Nucleus accumbens (tissue), 56 donors: ENCODE measurements at places on chromosomes 3 and 15.

- no peak for DNase-seq
Observed at GRCh38 chr15:39587731-39588530, 7.1 kb downstream of the THBS1 start.

- no peak for DNase-seq
Observed at GRCh38 chr3:34053626-34054025, 255.2 kb downstream of the PDCD6IP start.

- no peak for DNase-seq
Observed at GRCh38 chr15:67865331-67865730, 25.5 kb upstream of the RNU6-1 start.

DNA sequence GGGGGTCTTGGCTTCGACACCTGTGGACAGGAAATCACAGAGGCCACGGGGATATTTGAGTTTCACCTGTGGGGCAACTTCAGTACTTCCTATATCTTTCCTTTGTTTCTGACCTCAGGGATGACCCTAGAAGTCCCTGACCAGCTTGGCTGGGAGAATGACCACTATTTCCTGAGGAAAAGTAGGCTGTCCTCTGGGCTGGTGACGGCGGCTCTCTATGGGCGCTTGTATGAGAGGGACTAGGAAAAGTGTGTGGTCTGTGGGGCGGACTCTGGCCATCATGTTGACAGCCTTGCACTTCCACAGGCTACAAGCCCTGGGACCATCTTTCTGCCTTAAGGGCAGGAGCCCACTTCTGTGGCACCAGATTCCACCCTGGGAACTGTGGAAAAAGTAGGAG lies 43.7 kb downstream of the BTD start:
- DNase-seq, result no peak

DNA sequence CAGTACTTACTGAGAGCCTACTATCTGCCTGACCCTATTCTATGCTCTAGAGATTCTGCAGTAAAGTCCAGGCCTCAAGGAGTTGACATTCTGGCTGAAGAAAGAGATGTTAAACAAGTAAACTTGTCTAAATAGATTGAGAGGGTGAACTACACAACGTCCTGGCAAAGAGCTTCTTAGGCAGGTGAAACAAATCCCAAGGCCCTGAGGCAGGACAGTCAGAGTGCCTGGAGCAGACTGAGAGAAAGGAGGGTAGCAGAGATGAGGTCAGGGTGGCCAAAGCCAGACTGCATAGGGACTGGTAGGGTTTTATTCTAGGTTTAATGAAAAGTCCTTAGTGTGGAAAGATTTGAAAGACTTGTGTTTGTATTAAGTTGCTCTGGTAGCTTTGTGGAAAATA lies 84.5 kb upstream of the ATP11B start:
- no peak for DNase-seq

DNA sequence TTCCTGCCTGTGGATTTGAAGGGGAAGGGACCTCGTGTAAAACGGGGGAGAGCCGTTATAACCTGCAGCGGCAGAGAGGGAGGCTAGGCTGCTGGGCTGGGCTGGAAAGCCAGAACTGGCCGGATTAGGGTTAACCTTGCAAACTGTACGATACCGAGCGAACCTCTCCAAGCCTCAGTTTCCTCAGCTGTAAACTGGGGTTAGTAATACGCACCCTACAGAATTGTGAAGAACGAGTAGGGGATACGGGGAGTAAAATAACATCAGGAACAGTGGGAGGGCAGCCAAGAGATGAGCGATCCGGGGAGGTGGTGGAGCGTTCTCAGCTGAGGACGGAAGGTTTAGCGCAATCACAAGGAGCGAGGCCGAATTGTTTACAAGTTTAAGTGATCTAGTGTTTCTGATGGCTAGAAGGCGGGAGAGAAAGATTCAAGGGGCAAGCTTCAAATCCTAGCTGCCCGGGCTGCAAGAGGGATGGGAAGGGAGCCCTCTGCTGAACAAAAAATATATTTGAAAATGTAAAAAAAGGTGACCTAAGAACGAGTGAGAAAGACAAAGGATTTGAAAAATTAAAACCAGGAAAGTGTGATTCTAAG lies 768 bp upstream of the SEMA5B start:
- DNase-seq, result no peak

DNA sequence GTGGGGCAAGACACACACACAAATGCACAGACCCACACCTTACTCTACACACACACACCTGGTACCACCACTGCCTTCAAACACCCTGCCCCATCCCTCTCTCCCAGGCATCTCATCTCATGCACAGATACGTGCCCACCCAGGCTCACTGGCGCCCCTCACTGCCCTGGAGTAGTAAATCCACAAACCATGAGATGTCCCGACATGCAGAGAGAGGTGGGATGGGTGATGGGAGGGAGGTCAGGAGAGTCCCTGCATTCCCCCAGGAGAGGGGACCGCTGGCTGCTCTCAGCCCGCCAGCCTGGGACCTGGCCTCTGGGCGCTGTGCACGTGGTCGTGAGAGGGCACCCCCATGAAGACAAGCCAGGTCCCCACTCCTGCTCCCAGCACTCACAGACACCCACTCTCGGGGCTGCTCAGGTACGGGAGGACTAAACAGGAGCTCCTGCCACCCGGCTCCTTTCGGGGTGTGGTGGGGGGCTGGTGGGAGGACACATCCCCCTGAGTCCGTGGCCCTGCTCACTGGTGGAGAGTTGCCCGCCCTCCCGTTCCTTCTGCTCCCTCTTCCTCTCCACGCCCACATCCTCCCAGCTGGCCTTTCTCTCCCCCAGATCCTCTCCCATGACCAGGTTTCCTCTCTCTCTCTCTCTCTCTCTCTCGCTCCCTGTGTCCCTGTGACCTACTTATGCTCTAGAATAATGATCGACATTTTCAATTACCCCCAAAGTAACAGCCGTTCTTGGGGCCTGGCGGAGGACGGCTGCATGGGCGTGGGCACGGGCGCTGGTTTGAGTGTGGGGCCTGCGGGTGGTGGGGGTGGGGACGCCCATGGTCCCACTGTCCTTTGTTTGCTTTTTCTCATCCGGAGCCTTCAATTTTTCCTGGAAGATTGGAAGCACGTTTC lies 18.9 kb upstream of the CSPG4 start:
- DNase-seq, result no peak

- DNase-seq, result no peak
Observed at GRCh38 chr3:123314359-123315270, 112.9 kb downstream of the SEC22A start.

DNA sequence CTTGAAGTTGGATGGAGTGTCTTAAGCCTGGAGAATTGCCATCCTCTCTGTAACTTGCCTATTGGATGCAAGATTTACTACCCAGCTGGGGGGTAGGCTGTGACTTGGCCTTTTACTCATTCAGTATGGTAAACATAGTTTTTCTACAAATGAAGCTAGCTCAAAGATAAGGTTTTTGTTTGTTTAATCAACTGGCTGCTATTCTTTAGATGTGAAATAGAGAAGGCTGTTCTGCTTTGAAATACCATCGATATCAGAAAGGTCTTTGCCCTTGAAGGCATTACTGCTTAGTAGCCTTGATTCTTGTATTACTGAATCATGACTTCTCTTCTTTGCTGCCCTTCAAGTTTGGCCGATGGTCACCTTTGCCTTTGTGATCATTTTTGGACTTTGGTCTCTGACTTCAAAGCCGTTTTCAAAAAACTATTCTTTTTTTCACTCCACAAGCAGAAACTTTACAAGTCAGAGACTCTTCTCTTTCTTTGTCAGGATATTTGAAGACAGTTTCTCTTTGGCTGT lies 83.1 kb downstream of the GAP43 start:
- no peak for DNase-seq

DNA sequence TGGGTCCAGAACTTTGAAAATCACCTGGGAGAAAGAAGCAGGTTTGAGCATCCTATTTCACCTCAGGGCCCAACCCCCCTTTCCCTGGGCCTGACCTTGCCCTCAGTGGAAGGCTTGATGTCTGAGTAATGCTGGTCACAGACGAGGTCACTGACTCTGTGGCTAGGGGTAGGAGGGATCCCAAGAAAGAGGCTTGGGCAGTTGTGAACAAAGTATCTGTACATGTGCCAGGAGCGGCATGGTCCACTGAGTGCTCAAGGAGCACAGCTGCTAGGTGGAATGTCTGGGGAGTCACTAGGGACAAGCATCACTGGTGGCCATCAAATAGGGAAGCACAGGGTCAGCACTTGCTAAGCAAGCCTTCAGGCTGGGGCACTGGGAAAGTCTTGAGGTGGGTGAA lies 7.3 kb downstream of the CCDC71 start:
- DNase-seq, result no peak

DNA sequence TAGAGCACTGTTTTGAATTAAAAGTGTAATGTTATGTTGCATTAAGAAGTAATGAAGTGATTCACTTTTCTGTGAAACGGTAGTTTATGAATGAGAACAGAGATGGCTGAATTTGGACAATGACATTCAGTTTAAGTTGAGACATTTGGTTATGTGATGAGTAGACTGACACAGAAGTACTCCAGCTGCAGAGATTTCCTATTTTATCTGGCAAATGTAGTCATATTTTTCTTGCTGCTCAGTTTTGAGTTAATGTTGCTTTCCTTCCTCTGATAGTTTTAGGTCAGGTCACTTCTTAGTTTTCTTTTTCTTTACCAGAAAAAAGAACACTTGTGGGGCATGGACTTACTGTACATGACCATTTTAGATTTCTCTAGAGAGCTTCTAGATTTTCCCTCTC lies 51.2 kb downstream of the ASB7 start:
- no peak for DNase-seq

DNA sequence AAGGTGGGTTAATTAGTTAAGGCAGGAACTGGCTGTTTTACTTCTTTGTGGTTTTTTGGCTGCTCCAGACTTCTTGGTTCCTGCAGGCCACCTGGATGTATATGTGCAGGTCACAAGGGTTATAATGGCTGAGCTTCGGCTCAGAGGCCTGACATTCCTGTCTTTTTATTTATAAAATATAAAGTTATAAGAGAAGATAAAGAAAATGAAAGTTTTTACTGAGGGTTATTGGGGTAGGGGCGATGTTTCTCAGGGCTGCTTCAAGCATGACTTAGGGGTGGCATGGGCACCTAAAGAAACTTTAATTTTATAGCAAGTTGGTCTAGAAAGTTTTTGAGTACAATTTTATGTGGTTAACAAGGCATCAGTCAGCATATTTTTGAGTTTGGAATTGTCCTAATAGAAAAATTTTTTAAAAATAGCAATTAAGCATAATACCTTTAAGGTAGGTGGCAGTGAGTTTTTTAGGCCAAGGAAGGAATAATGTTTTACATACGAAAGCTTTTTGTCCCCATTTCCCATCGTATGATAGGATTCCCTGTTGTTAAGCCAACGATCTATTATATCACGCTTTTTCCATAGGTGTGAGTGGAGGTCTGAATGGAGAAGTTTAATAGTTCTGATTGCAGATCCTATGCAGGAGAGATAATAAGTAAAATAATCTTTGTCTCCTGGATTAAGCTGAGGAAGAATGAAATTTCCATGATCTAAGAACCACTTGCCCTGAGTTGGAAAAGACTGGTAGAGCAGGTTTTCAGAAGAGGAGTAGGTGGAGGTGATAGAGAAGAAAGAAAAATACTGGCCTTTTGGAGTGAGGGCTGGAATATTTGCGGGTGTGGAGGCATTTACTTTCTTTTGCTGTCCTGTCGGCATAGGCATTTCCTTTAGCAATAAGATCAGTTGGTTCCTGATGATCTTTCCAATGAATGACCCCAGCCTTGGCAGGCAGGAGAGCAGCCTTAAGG lies 10.1 kb downstream of the STRIT1 start:
- no peak for DNase-seq

DNA sequence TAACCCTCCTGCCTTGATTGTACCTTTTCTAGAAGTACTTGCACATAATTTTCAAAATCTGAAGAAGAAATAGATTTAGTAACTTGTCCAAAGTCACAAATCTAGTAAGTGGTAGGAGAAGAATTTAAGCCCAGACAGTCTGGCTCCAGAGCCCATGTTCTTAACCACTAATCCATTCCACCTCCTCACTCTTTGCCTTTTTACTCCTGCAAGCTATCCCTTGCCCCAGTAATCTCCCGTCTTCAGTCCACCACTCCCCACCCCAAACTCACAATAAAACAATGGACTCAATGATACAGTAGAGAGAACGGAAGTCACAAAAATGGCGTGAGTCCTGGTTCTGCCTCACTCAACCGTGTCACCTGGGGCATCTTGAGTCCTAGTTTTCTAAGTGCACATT lies 48.7 kb downstream of the SETMAR start:
- DNase-seq, result no peak

- DNase-seq, result no peak
Observed at GRCh38 chr15:33547876-33548275, 237.1 kb downstream of the RYR3 start.

GRCh38 chr3:9779075-9779593 lies 9.4 kb upstream of the CAMK1 start:
- no peak for DNase-seq

- DNase-seq, result no peak
Observed at GRCh38 chr15:41905036-41905793, 11.4 kb upstream of the SPTBN5 start.

DNA sequence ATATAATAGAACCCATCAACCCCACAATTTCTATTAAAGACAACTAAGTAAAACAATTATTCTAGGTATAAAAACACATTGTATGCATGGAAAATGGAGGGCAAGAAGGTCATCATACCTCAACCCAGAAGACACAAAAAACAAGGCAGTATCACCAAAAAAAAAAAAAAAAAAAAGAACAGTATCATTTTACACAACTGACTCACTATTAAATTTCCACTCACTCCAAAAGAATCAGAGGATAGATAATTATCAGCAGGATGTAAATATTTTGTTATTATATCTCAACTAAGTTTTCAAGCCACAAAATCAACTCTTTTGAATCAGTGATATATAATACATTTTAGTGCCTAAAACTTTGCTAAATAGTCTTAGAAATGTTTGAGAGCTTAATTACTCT lies 55.0 kb downstream of the CLASP2 start:
- DNase-seq, result no peak

DNA sequence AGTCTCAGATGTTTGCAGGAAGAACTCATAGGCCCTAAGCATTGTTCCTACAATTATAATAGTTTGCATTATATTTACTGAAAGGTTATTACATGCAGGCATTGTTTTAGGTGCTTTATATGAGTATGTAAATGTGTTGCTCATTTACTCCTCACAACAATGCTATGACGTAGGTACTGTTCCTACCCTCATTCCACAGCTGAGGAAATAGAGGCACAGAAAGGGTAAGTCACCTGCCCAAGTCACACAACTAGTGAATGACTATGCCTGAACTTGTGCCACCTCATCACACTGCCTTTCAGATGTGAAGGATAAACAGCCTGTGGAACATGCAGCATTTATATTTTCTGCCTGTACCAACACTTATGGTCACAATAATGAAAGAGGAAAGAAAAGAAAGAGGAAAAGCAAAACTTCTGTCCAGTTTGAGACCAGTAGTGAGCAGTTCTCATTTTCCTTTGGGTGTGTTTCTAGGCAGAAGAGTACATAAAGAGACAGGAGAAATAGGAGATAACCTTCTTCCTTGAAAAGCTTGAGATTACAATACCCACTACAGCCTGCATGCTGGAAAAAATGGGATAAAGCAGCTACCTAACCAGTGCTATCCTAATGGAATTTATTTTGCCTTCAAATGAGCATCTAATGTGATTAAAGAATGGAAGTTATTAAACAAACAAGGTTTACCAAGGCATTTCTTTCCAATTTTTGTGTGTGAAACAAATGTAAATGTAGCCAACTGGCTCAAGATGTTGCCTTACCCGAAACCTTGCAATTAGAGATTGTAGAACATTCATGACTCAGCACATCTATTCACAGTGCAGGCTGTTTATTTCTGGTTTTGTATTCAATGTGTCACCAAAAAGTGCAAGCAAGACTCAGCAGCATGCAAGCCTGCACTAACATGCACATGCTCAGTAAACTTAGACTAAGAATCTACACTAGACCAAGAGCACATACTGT lies 20.5 kb upstream of the ENTPD3 start:
- no peak for DNase-seq
